Muscle of leg (tissue), 16 donors: ENCODE measurements at places on chromosomes 11 and 22. TPM values are rescaled to one million over a fixed set of nuclear protein-coding genes. Genes with fewer than 3 reads are reported as not detected.

The PAK1 gene
- total RNA-seq: 63.0 TPM

The SLC22A8 gene
- total RNA-seq: not detected

- DNase-seq: peak; percentile 89
- H3K27ac ChIP-seq: no peak overlapping the region
- H3K36me3 ChIP-seq: peaks cover 37% of the 10 kb centered on the region
- H3K4me1 ChIP-seq: no peaks in the 10 kb centered on the region
These were observed 29.9 kb downstream of the ALG9 start for GRCh38 chr11:111841370-111842053.

DNA sequence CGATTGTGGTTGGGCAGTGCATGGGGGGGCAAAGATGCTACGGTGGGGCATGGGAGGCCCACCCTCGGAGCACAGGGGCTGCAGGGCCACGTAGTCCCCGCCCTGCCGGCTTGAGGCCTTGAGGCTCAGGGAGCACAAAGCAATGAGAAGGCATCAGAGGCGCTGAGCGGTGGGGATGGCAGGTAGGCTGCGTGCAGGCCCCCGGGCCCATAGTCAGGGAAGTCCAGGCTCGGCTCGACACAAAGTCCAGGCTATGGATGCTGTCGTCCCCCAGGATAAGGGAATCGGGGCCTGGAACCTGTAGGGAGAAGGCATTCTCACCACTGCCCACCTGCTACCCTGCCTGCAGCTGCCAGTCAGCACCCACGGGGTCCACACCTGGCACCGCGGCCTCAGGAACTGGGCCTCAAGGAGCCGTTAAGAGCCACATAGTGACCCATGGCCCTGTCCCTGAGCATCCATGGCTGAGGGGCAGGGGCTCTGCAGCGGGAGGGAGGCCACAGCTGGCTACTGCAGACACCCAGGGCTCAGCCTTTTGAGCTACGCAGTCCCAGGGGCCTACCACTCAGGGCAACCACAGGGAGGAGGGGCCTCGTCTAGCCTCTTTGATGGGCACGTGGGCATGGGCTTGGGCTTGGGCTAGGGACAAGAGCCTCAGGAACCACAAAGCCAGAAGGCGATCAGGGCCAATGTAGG lies 179.7 kb downstream of the IGLL1 start:
- no peaks in the 10 kb centered on the region for H3K36me3 ChIP-seq
- no peaks in the 10 kb centered on the region for H3K4me1 ChIP-seq
- no peak overlapping the region for H3K4me3 ChIP-seq
- H3K27me3 ChIP-seq: peaks cover 9% of the 10 kb centered on the region
- no peak overlapping the region for H3K27ac ChIP-seq
- no peak for DNase-seq
